CD4-positive, alpha-beta T cell treated with Interleukin-15 for 4 hours (primary cell): ENCODE measurements at places on chromosomes 4 and X.

DNA sequence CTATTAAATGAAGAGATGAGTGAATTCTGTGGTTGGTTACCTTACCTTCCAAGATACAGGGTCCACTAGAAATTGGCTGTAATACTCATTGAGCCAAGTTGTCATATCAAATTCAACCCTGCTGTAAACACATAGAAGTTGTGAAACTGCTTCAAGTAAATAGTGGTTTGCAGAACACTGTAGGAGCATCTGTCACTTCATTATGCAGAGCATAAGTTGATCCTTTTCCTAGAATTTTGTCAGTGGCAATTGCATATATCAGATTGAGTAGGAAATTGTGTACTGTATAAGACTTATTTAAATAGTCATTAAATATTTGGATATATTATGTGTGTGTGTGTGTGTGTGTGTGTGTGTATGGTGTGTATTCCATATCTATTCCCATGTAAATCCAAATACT lies 8.8 kb upstream of the XK start:
- no peak for DNase-seq

- no peak for DNase-seq
These were observed 302.1 kb downstream of the KCTD8 start for GRCh38 chr4:44146516-44146915.

DNA sequence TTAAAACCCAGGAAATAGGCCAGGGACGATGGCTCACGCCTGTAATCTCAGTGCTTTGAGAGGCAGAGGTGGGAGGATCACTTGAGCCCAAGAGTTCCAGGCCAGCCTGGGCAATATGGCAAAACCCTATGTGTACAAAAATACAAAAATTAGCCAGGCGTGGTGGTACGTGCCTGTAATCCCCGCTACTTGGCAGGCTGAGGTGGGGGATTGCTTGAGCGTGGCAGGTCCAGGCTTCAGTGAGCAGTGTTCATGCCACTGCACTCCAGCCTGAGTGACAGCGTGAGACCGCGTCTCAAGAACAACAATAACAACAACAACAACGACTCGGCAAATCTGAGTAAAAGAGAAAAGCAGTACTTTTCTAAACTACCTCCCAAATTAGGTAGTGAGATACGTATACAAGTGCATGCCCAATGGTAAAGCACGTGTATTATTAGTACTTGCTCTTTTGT lies 13.0 kb upstream of the NDUFC1 start:
- DNase-seq, result no peak

- no peak for DNase-seq
These were observed 259.8 kb downstream of the ARHGAP10 start for GRCh38 chr4:147991543-147992283.

DNA sequence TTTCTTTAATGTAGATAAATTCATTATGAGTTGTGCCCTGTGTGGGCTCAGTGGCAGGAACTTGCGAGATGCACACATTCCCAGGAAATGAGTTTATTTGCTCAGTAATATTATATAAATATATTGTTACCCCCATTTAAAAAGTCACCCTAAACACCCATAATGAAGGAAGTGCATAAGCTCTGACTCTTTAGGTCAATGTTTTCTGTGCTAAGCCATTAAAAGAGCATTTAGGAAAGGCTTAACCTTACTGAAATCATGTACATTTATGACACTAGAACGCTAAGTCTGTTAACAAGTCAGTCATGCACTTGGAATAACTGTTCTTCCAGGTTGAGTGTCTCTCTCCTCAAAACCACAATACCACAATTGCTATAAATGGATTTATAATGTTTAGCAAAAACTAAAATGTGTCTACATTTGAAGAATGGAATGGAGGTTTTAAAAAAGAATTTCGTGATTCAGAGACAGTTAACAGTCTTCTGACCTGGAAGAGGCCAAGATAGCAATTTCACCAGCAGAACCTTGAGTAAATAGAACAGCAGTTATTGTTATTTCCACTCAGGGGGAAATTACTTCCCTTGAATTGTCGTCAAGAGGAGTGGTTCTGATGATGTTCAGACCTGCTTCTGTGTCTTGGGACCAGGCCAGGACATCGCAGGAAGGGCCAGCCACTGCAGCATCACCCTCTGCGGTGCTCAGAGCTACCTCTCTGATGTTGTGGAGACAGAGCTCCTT lies 91.1 kb upstream of the VEGFC start:
- no peak for DNase-seq

DNA sequence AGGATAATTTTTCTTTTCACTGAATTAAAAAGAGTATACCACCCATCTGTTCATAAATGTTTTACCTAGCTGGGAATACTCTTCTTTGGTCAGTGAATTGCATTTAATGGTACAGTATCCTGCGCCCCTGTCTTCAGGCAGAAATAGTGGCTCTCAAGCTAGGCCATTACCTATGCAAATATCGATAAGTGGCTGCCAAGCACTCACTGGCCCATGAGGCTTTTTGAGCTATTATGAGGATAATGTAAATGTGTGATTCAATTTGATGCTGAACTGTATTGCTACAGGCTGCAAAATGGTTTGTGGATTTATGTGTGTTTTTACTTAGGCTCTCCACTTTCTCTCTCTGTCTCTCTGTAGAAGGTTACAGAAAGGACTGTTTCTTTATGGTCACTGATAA lies 30.1 kb upstream of the MTMR1 start:
- DNase-seq, result no peak

- no peak for DNase-seq
These were observed 137.6 kb upstream of the KLF3 start for GRCh38 chr4:38526412-38526811.

DNA sequence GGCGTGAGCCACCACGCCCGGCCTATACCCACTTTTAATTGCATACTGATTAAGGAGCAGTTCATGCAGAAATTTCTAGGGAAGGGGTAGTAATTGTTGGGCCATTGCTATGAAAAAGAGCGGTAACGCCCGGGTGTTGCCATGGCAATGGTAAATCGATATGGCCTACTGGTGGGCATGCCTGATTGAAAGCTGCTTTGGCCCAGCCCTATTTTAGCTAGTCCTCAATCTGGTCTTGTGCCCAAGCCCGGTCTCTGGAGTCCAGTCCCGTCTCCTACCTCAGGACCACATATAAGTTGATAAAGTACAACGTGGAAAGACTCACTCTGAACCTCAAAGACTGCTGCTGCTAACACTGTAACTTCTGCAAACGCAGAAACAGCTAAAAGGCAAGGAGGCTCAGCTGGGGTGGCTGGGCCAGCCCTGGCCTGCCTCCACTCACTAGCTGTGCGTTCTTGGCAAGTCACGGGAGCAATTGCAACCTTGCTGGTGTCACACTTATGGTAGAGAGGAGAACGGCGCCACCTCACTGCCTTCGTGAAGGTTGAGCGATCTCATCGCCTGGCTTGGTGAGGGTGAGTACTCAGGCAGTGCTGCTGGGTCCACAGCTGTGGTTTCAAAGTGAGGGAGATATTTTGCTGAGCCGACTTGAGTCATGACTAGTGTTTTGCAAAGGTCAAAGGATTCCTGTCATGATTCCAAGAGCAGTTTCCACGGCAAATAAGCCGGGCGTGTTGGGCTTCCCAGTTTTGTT lies 57.0 kb upstream of the GRPEL1 start:
- no peak for DNase-seq

GRCh38 chr4:162849937-162850336 lies 316.8 kb downstream of the NAF1 start:
- no peak for DNase-seq

DNA sequence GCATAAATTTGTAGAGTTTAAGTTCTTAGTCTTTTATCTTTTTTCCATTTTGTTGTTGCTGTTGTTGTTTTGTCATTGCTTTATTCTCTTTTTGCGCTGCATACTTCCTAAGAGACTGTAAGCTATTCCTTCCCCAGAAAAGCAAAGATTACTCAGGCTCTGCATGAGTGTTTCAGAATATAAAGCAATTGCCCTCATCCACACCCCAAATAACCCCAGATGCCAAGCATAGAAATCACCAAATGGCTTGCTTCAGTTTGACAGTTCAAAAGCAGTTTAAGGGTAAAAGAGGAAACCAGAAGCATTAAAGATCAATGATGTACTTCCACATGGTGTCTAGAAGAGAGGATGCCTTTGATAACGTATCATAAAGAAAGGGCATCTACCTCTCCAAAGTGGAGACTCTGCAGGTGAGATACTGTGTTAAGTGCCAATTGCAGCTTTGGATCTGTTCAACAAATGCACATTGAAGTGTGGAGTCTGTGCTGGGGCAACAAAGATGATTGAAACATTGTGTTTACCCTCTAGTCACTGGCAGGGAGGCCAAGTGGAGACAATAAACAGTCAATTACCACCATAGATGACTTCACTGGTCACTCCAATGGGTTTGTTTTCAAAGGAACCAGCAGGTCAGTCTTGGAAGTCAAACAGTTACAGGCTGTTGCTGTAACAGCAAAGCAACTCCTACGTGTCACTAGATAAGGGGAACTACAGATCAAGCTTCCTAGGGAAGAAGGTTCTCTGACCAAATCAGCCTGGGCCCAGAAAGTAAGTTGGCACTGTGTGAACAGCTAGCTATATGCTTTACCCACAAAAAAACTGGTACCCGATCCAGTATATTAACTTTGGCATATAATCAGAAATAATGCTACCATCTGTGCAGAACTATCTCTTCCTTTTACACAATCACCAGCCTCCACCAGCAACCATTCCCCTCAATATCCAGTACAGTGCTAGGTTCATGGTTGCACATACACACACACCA lies 40.6 kb upstream of the IL21 start:
- DNase-seq, result no peak

DNA sequence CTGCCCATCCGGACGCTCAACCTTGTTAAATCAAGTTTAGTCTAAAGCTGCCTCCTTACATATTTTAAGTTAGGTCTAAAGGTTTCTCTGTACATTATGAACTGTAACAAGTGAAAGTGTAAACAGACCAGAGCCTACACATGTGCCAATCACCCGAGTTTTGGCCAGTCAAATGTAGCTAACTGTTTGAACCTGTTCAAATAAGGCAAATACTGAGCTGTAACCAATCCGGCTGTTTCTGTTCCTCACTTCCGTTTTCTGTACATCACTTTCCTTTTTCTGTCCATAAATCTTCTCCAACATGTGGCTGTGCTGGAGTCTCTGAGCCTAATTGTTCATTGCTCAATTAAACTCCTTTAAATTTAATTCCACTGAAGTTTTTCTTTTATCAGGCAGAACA lies 113.3 kb upstream of the SHISA3 start:
- no peak for DNase-seq

GRCh38 chr4:84381759-84382158 lies 117.3 kb downstream of the NKX6-1 start:
- no peak for DNase-seq

GRCh38 chrX:33970028-33970967 lies 161.8 kb downstream of the FAM47A start:
- no peak for DNase-seq

GRCh38 chr4:117267317-117267716 lies 181.9 kb upstream of the TRAM1L1 start:
- DNase-seq, result no peak

- no peak for DNase-seq
These were observed 311.5 kb downstream of the PPP1R2C start for GRCh38 chrX:42466332-42467046.

- no peak for DNase-seq
These were observed 77.9 kb upstream of the NAP1L5 start for GRCh38 chr4:88775529-88775928.

DNA sequence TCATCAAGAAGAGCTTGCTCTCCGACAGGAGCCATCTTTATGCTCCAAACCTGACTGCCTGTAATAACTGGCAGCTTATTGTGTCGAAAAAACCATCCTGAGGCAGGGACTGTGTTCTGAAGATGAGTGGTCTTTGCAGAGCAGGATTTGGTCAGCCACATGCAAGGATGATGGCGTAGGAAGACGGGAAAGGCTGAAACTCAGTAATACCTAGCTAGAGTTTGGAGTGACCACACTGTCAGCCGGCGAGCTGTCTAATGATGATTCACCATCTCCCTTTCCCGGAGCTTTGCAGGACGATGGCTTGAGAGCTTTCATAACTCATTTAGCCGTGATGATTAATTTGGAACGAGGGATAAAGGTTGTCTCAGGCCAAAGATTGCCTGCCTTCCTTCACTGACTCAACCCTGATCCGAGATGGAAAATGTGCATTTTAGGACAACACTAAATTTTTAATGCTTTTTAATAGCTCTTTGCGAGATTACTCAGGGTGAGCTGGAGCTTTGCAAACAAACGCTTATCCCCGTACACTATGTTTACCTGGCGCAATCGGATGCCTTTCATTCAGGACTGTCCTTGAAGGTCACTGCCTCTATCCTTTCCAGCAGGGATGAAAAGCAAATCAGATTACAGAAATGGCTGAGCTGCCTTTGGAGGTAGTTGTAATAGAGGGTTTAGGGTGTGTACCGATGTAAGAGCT lies 288.5 kb downstream of the ASMT start:
- no peak for DNase-seq

- DNase-seq, result no peak
These were observed 212.4 kb upstream of the NDST4 start for GRCh38 chr4:115325836-115326235.

DNA sequence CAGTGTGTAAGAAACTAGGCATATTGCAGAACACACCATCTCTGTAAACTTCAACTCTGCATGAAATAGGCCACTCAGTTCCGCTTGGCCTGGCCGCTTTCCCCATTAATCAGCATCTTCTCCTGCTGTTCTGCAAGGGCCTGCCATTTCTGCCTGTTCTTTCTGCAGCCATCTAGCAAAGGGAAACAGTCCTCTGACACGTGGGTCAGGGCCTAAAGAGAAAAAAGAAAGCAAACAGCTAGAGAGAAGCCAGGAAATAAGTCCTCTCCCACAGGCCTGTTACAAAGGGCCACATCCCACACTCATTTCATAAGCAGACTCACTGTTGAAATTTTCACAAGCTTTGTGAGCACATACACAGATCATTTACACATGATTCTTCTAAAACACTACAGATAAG lies 130.1 kb downstream of the PDE5A start:
- DNase-seq, result no peak

DNA sequence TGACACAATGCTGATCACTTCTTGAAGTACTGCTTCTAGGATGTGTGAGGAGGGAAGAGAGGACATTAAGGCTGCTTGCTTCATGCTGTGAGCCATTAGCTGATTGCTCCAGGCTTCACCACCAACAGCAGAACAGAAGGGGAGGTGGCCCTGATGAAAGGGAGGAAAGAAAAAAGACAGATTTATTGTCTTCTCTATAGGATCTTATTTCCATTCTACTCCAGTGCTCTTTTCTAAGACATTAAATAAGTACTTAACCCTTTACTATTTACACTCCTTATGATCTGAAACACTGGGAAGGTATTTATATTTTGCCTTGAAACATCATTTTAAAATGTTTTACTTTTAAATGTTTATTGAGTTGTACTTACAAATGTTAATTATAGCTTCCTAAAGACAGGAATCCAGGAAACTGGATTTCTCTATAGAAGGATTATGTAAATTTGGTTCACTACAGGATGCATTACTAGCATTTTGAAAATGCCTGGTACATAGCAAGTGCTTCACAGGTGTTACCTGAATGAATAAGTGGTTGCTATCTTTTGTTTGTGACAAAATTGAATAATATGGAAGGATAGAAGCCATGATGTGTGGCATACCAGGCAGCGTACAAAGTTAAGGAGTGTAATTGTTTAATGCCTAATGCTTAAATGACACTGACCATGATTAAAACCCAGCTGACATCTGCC lies 680.9 kb upstream of the ATOH1 start:
- DNase-seq, result no peak

GRCh38 chr4:8364848-8365350 lies 75.6 kb downstream of the ACOX3 start:
- DNase-seq, result no peak

GRCh38 chr4:156820931-156821330 lies 150.7 kb downstream of the PDGFC start:
- no peak for DNase-seq
